HT-29 (cell line): ENCODE measurements at places on chromosomes 13 and 19. TPM values are rescaled to one million over a fixed set of nuclear protein-coding genes. Genes with fewer than 3 reads are reported as not detected.

Gene FGF22
- total RNA-seq, result 0.05 and 0.36 TPM in 2 replicates

Gene GET3
- 90.4 and 105 TPM in 2 replicates for total RNA-seq

Gene SIGLEC7
- not detected in 2 replicates for total RNA-seq

Gene LIN37
- 13.8 and 15.5 TPM in 2 replicates for total RNA-seq

Gene BCKDHA
- total RNA-seq, result 202 and 212 TPM in 2 replicates

Gene ZNF723
- total RNA-seq, result not detected in 2 replicates

Gene PAK4
- 42.3 and 46.5 TPM in 2 replicates for total RNA-seq

Gene MUC16
- total RNA-seq, result 0.03 TPM in 2 replicates

Gene MAB21L1
- not detected in 2 replicates for total RNA-seq

Gene IRGC
- total RNA-seq, result 0.08 TPM in 1 of 2 replicates, not detected in the other

Gene NALCN
- not detected in 2 replicates for total RNA-seq

Gene DDA1
- 24.6 and 32.4 TPM in 2 replicates for total RNA-seq

Gene TNNI3
- 11.1 and 20.3 TPM in 2 replicates for total RNA-seq

Gene GRIK5
- 0.21 TPM in 1 of 2 replicates, not detected in the other for total RNA-seq

Gene TPTE2
- not detected in 2 replicates for total RNA-seq

Gene CYP2F1
- not detected in 2 replicates for total RNA-seq
